ENCODE measurements at places on chromosomes 16 and 17.

- H3K4me1 ChIP-seq = peaks cover 15% of the 10 kb centered on the region
- DNase-seq = no peak
- no peak overlapping the region for H3K4me3 ChIP-seq
- H3K36me3 ChIP-seq = no peaks in the 10 kb centered on the region
- H3K27me3 ChIP-seq = no peaks in the 10 kb centered on the region
- no peak overlapping the region for H3K27ac ChIP-seq
Observed at GRCh38 chr16:89821438-89822187, 5.2 kb upstream of the FANCA start.

DNA sequence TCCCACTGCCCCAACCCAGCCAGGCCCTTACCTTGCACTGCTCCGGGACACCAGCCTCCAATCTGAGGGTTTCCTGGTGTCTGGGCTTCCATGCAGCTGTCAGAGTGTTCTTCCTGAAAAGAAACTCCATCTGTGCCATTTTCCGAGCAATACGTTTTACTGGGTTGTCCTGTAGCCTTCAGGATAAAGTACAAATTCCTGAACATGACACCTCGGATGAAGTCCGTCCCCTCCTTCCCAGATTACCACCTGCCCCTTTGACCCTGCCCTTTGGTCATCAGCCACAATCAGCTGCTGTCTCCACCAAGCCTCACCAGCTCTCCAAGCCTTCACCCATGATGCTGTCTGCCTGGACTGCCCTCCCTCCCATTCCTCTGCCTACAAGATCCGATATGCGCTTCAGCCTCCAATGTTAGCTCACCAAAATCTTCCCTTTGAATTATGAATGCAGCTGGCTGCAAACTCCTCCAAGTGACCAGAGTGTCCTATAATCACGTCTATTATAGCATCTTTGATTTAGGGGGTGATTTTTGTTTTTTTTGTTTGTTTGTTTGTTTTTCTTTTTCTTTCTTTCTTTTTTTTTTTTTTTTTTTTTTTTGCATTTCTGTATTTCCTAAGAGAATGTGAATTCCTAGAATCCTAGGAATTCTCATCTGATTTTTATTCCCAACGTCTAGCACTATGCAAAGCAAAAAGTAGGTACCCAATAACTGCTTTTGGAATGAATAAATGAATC, 60.6 kb upstream of the KIFC3 start:
- H3K27me3 ChIP-seq = no peaks in the 10 kb centered on the region
- H3K4me3 ChIP-seq = no peak overlapping the region
- peak overlapping the region; percentile 61 for H3K27ac ChIP-seq
- DNase-seq = peak; percentile 28
- H3K4me1 ChIP-seq = peaks cover 30% of the 10 kb centered on the region

- H3K27me3 ChIP-seq = no peaks in the 10 kb centered on the region
- no peak for DNase-seq
- H3K4me3 ChIP-seq = no peak overlapping the region
- peaks cover 57% of the 10 kb centered on the region for H3K4me1 ChIP-seq
- H3K27ac ChIP-seq = peak overlapping the region; percentile 59
Observed at GRCh38 chr17:43528319-43528987, 17.7 kb downstream of the ETV4 start.

DNA sequence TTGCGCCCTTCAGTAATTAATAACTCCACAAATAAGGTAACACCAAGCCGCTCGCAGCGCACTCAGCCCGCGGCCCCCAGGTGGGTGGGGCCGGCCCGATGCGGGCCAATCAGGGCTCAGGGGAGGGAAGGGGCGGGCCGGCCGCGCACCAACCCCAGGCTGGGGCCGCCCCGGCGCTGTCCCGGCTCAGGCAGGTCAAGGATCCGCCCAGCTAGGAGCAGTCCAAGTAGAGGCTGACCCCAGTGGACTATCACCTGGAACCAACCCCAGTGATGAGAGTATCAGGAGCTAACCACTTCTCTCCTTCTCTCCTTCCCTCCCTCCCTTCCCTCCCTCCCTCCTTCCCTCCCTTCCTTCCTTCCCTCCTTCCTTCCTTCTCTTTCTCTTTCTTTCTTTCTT, 110.8 kb downstream of the C16orf78 start:
- H3K27ac ChIP-seq = no peak overlapping the region
- peaks cover 5% of the 10 kb centered on the region for H3K4me1 ChIP-seq
- H3K36me3 ChIP-seq = no peaks in the 10 kb centered on the region

DNA sequence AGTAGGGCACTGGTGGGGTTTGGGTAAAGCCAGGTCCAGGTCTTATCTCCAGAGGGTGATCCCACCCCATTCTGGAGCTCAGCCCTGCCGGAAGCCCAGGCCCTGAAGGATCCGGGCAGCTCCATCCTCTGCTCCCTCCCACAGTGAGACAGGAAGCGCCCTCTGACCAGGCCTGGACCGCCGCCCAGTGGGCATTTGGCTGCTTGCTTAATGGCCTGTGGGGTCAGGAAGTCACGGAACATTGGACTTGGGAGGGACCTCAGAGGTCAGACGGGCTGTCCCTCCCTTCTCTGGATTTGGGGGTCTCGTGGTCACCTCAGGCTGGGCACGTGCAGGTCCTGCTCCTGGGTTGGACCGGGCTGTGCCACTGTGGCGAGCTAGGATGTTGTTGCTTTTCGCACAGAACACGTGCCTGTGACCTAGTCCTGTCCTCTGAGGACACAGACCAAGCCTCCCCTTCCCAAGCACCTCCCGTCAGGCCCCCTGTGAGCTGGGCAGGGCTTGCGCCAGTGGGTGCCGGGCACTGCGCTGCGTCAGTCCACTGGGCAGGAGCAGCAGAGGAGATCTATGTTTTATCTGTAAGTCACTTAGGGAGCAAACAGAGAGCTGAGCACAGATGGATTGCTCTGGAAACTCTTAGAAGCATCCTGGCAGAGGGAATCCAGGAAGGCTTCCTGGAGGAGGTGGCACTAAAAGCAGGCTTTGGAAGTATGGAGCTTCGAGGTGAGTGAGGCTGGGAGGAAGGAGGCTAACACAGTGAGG, 49.4 kb upstream of the GSE1 start:
- no peak overlapping the region for H3K4me3 ChIP-seq
- H3K36me3 ChIP-seq = no peaks in the 10 kb centered on the region
- H3K27me3 ChIP-seq = no peaks in the 10 kb centered on the region

DNA sequence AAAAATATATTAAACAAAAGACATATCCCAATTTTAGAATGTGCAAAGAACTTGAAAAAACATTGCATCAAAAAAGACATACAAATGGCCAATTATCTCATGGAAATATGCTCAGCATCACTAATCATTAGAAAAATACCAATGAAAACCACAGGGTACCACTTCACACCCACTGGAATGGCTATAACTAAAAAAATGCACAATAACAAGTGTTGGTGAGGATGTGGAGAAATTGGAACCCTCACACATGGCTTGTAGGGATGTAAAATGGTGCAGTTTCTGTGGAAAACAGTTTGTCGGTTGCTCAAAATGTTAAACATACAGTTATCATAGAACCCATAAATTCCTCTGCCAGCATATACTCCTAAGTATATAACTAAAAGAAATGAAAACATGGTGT, 796 bp upstream of the PSMB6 start:
- H3K27ac ChIP-seq = no peak overlapping the region
- peaks cover 4% of the 10 kb centered on the region for H3K4me1 ChIP-seq
- no peak for DNase-seq
- H3K36me3 ChIP-seq = peaks cover 13% of the 10 kb centered on the region
- H3K27me3 ChIP-seq = peaks cover 21% of the 10 kb centered on the region

DNA sequence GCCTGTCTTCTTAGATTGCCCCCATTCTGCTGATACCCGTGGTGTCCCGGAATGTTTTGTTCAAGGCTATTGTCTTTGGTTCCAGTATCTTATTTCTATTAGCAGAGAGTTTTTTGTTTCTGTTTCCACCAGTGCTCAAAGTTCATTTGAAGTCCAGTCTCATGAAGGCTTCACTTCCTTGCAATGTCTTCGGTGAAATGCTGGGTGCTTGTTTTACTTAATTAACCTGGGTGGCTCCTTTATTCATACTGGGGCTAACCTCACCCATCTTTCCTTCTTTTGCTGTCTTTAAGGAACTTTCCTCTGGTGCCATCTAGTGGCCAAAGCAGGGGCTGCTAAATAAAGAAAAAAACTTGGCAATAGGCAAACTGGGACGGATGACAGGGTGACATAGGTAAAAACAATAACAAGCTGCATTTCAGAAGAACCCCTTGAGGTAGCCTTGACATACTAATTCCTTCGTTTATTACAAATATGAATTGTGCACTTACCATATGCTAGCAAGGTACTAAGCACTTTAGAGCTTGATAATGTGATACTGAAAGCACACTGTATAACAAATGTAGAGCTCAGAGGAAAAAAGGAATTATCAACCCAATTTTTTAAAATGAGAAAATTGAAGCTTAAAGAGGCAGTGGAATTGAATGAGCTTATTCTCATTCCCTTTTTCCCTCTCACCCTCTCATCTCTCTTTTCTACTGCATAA, 2.8 kb upstream of the SMIM36 start:
- DNase-seq = peak; percentile 87
- no peaks in the 10 kb centered on the region for H3K36me3 ChIP-seq
- peaks cover 9% of the 10 kb centered on the region for H3K4me1 ChIP-seq

DNA sequence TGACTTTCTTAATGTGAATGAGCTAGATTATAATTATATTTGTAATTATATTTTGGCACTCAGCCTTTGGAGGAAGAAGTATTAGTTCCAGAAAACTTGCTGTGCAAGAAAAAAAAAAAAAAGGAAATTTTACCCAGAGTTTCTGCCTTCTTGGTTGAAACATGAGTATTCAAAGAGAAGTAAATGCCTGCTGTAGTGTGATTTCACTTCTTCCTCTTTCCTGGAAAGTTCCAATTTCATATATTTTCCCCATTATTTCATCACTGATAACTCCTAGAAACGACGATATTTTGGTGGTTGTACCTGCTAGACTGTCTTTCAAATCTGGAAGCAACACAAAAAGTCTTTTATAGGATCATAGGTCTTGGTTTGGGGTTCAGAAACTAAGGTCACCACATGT, 20.4 kb upstream of the MPHOSPH6 start:
- H3K27ac ChIP-seq = no peak overlapping the region
- H3K36me3 ChIP-seq = no peaks in the 10 kb centered on the region
- no peaks in the 10 kb centered on the region for H3K27me3 ChIP-seq
- no peak overlapping the region for H3K4me3 ChIP-seq
- H3K4me1 ChIP-seq = no peaks in the 10 kb centered on the region

DNA sequence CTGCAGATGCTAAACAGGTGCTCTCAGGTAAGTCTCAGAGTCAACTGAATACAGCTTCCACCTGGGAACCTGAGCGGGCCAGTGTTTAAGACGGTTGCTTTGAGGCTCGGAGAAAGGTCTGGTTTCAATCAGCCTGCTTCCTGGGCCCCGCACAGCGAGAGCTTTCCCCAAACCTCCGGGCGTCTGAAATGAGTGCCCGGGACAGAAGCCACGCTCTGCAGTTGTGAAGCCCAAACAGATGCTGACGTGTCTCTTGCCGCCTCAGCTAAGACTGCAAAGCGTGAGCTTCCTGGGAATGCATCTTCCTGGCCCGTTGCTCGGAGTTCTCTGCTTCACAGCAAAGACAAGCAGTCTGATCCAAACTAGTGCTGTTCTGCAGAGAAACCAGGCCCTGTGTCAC, 36.7 kb downstream of the PLXDC1 start:
- no peak for DNase-seq
- no peaks in the 10 kb centered on the region for H3K27me3 ChIP-seq
- H3K36me3 ChIP-seq = no peaks in the 10 kb centered on the region

DNA sequence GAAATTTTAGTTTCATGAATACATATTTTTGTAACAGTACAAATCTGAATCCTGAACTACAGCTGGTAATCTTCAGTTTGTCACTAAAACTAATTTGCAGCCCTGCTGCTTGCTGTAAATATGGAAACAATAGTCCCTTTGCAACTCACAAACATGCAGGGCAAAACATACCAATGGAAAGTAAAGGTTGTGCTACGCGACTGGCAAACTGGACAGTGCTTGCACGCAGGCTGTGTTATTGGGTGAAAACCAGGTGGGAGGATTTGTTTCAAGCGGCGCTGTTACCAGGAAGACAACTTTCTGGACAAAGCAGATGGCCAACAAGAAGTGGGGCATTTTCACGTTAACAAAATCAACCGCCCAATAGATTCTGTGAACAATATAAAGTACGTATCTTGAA, 93.5 kb downstream of the CDYL2 start:
- H3K36me3 ChIP-seq = no peaks in the 10 kb centered on the region
- no peak overlapping the region for H3K4me3 ChIP-seq
- no peaks in the 10 kb centered on the region for H3K27me3 ChIP-seq
- H3K4me1 ChIP-seq = no peaks in the 10 kb centered on the region
- H3K27ac ChIP-seq = no peak overlapping the region

DNA sequence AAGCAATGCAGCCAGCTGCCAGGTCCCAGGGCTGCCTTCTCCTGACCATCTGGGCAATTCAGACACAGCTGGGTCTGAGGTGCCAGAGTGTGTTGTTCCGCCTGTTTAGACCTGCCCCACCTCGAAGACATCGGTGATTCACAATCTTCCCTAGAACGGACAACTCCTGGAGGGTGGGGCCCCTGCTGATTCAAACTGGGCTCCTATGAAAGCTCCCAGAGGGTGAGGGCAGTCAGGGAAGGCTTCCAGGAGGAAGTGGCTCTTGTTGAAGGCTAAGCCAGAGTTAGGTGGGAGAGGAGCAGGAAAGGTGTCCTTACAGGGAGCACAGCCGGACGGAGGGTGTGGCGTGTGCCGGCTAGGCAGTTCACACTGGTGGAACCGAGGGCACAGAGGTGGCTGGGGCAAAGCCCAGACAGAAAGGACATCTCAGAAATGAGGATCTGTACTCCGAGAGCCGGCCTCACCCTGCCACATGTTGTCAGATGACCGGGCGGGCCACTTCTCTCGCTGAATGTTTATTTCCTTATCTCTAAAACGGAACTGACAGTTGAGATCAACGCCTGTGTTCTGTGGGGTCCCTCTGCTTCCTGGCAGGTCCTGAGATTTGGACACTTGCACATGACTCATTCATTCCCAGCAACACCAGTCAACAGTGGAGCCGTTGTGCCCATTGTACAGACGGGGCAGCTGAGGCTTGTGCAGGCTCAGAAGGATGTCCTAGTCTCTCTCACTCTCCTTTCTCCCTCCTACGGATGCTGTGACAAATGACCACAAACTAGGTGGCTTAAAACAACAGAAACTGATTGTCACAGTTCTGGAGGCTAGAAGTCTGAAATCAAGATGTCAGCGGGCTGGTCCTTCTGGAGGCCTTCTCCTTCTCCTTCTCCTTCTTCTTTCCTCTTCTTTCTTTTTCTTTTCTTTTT, 26.9 kb upstream of the LITAF start:
- peaks cover 19% of the 10 kb centered on the region for H3K4me1 ChIP-seq
- H3K27ac ChIP-seq = no peak overlapping the region
- H3K4me3 ChIP-seq = no peak overlapping the region
- no peaks in the 10 kb centered on the region for H3K36me3 ChIP-seq
- DNase-seq = no peak
- no peaks in the 10 kb centered on the region for H3K27me3 ChIP-seq
